Suppressor macrophage treated with lipopolysaccharide for 1 hour (primary cell): ENCODE measurements at places on chromosomes 7 and 10.

DNA sequence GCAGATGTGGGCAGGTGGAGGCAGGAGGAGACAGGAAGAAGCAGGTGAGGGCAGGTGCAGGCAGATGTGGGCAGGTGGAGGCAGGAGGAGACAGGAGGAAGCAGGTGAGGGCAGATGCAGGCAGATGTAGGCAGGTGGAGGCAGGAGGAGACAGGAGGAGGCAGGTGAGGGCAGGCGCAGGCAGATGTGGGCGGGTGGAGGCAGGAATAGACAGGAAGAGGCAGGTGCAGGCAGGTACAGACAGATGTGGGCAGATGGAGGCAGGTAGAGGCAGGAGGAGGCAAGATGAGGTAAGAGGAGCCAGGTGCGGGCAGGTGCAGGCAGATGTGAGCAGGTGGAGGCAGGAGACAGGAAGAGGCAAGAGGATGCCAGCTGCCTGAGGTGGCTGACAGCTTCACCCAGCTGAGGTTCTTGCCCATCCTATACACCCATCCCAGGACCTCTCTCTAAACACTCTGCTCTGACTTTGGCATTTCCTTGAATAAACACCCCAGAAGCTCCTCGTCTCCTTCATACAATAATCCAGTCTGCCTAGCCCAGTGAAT lies 33.0 kb downstream of the PTPRE start:
- DNase-seq, result no peak

GRCh38 chr7:37832194-37832593 lies 16.2 kb upstream of the NME8 start:
- DNase-seq, result peak; percentile 90

- DNase-seq, result peak; percentile 23
Observed at GRCh38 chr7:7639847-7640220, 718 bp upstream of the UMAD1 start.

DNA sequence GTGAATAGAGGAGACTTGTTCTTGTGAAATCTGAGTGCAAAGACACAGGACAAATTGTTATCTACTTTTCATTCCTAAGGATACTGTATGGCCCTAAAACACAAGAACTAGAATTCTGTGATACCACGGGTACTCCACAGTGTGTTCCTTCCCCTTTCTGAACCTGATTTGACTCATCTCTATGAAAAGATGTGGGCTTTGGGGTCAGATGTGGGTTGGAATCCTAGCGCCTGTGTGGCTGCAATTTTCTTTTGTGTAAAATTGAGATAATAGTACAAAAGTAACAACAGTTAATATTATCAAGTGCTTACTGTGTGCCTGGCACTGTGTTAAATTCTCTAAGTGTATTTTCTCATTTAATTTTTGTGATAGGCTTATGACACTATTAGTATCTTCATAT lies 8.1 kb downstream of the SRGN start:
- DNase-seq, result peak; percentile 65

DNA sequence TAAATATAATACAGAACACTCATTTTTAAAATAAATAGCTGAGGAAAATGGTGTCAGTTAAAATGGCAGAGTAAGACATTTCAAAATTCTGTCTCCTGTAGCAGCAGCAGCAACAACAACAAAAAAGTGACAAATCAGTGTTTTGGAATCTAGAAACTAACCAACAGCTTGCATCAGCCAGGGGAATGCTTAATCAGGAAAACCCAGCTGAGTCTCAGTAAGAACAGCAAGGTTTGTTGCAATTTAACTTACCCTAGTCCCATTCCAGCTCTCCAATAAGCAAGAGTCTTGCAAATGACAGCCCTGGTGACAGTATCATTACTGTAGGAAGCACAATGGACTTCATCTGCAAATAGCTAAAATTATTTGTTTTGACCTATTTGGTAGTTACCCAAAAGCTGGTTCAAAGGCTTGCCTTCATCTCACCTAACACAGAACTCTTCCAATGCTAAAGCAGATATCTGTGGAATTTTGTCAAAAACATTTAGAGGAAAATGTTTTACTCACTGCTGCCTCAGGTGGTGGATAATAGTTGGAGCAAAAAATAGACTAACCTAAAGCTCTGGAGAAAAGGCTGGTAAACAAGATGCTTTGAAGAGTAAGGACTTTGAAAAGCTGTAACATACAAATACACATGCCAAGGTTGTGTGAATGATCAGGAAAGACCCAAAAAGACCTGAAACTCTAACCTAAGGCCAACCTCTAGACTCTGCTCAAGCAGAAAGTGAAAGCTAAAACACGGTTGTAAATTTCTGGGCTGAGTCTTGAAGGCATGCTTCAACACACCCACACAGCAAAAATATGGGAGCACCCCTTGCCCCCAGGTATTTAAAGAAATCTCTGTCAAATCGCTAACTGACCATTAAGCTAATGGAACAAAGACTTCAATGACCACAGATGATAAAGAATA lies 9.9 kb upstream of the ARHGAP22 start:
- peak; percentile 91 for DNase-seq

DNA sequence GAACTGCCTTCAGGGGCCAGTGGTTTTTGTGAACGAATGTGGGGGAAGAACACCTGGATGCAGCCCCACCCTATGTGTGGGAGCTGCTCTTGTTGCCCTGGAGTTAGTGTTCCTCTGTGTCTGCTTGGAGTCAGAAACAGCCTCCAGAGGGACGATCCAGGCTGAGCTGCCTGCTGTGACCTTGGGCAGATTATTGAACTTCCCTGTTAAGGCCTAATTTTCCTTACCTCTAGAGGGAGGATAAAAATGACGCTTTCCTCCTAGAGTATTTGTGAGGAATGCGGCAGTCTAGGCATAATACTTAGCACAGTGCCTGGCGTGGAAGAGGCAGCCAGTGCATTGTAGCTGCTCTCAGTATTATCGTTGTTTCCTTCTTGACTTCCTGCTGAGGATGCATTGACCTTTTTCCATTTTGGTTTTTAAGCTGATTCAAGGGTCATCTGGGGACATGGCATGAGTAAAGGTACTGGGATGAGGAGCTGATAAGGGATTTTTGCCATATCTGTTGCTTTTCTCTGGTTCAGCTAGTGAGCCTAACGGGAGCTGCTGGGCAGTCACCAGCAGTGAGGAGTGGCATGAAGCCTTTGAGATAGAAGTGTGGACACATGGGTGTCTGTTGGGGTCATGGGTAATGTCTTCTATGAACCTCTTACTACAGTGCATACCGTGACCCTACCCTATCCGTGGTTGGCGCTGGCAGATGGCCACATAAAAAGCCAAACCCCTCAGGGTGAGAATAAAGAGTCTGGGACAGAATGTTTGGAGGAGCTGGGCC lies 6.4 kb downstream of the ZFYVE27 start:
- no peak for DNase-seq

- DNase-seq, result no peak
Observed at GRCh38 chr7:140595468-140596092, 45.0 kb downstream of the DENND2A start.

- no peak for DNase-seq
Observed at GRCh38 chr10:608331-609261, 80.9 kb downstream of the DIP2C start.

GRCh38 chr7:66952343-66953043 lies 31.5 kb downstream of the TMEM248 start:
- DNase-seq, result no peak

- DNase-seq, result no peak
Observed at GRCh38 chr7:21200503-21200902, 227.4 kb upstream of the SP4 start.
